ENCODE measurements at places on chromosomes 1 and 21.

GRCh38 chr1:226310637-226311195 lies 1.8 kb upstream of the LIN9 start:
- DNase-seq = no peak

GRCh38 chr1:152539901-152540300 lies 25.6 kb downstream of the CRCT1 start:
- no peak for DNase-seq

DNA sequence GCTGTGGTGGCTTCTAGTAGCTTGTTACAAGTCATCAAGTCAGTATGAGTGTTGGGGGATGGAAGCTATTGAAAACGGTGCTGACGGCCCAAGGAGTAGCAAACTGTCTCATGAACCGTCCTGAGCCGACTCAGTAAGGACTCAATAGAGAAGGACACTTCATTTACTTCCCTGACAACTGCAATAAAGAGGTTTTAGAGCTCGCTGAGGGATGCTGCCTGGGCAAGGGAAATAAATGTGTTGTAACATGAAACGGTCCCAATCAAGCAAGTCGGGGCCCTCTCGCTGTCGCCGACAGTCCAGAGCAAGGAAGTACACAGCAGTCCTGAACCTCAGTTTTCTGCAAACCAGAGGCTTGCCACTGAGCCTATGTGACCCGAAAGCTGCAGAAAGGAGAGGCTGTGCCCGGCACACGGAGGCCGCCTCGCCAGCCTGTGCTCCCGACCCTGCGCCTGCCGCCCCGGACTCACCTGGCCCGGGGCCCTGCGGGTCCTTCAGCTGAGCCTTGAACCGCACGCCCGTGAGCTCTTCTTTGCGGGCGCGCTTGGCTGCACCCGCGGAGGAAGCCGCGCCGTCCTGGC lies 423 bp downstream of the URB1 start:
- no peak for DNase-seq

DNA sequence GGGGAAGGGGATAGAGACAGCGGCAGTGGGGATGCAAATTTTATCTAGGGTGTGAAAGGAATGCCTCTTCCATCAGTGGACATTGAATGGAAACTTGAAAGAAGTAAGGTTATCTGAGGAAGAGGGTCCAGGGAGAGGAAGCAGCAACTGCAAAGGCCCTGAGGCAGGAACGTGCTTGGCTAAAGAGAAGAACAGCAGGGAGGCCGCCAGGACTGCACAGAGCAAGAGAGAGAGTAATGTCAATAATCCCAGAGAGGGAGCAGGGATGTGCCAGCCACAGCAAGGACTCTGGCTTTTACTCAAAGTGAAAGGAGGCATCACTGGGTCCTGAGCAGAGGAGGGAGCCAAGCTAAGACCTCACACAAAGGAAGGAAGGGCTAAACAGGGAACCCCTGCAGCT lies 50.9 kb downstream of the KCND3 start:
- DNase-seq = no peak

- peak; percentile 93 for DNase-seq
Observed at GRCh38 chr1:2049718-2050431, at the start of gene PRKCZ. Gene PRKCZ (plus strand): TSS chr1:2050411. CDS start chr1:2050631, 220 bp downstream.

- DNase-seq = no peak
Observed at GRCh38 chr1:230174471-230175162, 107.6 kb downstream of the GALNT2 start.

GRCh38 chr1:186605762-186606350 lies 74.4 kb downstream of the PTGS2 start:
- DNase-seq = peak; percentile 51

- DNase-seq = no peak
Observed at GRCh38 chr1:41315871-41316270, 45.4 kb upstream of the FOXO6 start.

DNA sequence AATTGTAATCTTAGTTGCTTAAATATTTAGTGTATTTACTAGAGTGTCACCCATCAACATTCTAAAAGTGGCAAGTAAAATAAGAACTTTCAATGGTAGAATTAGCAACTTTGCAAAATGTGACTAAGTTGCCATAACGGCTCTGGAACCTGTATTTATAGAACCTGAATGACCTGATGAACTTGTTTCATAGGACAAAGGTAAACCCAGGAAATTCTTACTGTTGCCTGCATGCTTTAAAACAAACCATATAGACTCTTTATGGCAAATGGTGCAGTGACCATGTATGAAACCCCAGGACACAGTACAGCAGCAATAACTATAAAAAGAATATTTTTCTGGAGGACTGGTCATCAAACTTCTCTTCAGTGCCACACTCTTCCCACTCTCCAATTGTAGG lies 22.9 kb downstream of the AK2 start:
- no peak for DNase-seq

GRCh38 chr1:189775343-189775742 lies 702.3 kb downstream of the BRINP3 start:
- DNase-seq = no peak

DNA sequence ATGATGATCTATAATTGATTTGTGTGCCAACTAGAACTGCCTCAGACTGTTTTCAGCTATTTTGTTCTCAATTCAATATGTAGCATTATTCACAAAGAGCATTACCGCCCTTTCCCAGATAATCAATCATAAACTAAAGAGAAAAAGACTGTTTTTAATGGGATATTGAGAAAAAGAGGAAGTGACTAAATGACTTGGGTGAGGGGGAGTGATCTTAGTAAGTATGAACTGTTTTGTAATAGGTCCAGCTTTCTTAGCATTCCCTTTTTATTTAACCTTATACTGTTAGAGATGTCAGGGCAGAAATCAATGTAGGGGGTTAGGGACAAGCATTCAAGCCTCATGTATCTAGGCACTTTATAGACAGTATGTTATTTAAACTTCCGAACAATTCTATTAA lies 157.8 kb upstream of the DPYD start:
- no peak for DNase-seq

DNA sequence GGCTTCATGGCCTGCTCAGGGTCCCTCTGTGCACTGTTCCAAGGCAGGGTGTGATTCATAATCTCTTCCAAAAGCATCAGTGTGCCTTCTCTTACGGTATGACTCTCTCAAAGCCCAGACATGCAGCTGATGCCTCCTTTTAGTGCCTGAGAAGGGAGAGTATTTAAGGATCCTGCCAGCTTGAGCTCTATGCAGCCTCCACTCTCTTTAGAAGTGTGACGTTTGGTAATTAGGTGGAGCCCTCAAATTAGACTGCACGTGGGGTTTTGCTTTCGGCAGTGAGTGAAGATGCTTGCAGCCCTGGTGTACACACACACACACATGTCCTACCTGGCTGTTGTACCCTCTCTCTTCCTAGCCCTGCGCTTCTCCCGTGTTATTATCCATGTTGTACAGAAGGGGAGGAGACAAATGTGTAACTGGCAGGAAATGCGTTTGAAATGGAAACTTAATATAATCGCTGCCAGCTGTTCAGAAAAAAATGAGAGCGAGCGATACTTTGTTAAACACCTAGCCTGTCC lies 2.6 kb upstream of the C1orf174 start:
- DNase-seq = no peak

DNA sequence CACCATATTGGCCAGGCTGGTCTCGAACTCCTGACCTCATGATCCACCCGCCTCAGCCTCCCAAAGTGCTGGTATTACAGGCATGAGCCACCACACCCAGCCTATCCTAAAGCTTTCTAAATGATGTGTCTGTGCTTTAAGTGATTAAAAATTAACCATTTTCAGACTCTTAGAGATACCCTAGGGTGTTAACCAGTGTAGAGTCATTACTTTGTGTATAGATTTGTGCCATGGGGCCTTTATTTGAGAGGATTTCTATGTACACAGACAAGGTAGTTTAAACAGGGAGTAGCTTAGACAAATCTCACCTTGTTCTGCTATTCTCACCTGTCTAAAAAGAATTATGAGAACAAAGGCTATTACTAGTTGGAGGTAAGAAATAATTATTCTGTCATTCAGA lies 12.7 kb upstream of the PLEKHM2 start:
- no peak for DNase-seq

DNA sequence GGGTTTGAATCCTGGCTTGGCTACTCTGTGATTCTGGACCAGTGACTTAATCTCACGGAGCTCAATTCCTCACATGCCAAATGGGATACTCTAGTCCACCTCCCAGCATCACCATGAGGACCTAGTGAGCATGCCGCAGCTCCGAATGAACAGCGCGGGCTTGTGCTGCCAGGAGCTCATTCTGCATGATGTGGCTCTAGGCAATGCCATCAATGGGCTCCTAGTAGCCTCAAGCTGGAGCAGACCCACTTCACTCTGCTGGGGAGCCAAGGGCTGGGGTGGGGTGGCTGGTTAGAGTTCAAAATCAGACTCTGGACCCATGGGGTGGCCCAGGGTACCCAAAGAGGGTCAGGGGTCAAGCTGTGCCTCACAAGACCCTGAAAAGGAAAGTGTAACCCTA lies 41.5 kb downstream of the CDK18 start:
- no peak for DNase-seq

GRCh38 chr1:192826791-192827546 lies 18.1 kb downstream of the RGS2 start:
- DNase-seq = no peak

DNA sequence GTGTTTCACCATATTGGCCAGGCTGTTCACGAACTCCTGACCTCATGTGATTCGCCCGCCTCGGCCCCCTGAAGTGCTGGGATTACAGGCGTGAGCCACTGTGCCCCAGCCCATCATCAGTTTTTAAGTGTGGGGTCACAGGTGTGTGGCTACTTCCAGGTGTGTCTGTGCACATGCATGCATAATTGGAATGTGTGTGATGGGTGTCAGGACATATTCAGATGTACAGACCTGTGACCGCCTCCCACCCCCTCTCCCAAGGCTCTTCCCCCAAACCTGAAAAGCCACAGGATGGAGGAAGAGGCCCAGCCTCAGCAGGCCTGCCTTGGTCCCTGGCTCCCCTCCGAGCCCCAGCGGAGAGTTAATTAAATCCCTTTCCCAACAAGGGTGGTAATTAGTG lies 37.3 kb upstream of the CSF3R start:
- DNase-seq = peak; percentile 75

DNA sequence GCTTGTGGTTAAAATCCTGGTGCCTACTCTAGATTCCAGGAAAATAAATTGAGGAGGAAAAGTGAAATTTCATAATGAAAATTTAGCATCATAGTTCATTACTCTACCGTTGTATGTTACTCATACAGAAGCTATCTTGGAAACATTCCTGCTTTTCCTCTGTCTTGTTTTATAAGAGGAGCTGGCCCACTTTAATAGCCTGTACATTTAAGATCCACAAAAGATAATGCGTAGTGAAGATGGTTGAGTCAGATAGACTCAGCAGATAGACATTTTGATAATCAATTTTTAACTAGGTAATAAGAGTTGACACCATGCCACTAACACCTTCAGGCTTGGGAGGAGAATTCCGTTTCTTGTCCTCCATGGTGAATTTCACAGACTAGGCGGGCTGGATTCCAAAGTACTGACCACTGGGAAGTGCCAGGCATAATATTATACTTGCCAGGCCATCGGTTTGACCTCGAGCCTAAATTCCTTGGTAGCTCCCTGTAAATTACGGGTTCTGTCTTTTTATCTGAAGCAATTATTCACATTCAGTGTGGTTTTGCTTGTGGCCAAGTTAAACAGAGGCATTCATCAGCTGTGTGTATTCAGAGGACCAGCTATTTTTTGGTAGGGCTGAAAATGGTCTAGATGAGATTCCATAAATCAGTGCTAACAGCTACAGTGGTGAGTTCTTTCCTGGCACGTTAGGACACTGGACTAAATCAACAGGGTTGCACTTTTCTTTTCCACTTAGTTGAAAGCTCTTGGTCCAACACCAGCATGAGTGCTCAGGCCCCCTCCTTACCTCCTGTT lies 111.9 kb upstream of the KAZN start:
- no peak for DNase-seq

DNA sequence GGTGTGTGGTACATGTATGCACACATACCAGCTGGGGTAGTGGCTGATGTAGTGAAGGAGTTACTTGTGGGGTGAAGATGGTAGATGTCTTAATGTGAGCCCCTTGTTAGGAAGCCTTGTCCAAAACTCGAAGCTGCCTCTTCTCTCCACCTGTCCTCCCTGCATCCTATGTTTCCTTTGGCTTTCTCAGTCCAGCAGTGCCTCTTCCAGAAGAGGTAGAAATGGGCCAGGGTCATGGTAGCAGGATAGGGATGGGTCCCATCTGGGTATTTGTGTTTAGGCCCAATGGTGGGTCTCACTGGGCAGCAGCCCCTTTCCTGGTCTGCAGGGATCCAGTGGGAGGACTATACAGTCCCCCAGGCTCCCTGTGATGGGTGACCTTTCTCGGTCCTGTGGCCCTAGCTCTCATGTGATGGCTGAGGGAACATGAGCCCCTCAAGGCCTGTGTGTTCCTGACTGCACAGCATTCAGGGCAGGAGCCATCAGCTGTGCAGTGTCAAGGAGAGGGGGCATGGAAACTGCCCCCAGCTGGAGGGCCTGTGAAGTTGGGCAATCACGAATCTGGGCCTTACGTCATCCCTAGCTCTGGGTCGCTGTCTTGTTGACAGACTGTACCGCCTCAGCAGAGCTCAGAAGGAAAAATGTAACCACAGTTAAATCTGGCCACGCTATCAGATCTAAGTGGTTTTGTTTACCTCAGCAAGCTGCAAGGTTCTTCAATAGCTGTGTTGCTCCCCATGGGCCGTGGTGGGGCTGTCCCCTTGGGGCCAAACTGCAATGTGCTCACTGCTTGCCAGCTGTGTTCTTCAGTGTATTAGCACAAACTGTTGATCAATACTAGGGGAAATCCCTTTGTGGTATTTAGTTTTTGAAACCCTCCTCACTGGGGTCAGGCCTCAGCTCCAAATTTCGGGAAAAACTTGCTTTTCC lies 82.7 kb downstream of the NOS1AP start:
- no peak for DNase-seq

- no peak for DNase-seq
Observed at GRCh38 chr1:178684542-178685000, 40.5 kb upstream of the RALGPS2 start.

GRCh38 chr1:54453022-54453421 lies 46.8 kb upstream of the SSBP3 start:
- no peak for DNase-seq

DNA sequence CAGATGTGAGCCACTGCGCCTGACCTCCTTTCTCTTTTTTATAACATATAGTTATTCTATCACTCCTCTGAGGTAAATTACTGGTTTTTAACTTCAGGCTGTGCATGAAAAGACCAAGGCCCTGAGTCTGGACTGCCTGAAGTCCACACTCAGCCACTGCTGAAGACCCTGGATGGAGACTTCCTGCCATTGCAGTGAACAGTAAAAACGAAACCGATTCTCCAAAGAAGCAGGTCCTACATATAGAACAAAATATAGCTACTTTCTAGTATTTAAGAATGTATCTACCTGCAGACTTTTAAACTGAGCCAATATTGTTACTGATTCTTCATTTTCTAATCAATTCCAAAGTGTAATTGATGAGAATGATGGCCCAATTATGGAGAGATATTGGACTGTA lies 232.8 kb downstream of the CHRM3 start:
- no peak for DNase-seq

- no peak for DNase-seq
Observed at GRCh38 chr21:17554679-17555465, 42.0 kb downstream of the CXADR start.

Measured in COR-L47 (cell line).